Right atrium auricular region (tissue), 2 donors: ENCODE measurements at places on chromosomes 12 and 14.

- no peaks in the 10 kb centered on the region for H3K27me3 ChIP-seq
- H3K27ac ChIP-seq: peak overlapping the region; percentile 82
- peaks cover 45% of the 10 kb centered on the region for H3K4me1 ChIP-seq
These were observed 2.3 kb upstream of the ACVRL1 start for GRCh38 chr12:51904951-51905470.

- H3K36me3 ChIP-seq: no peaks in the 10 kb centered on the region
- no peak overlapping the region for H3K27ac ChIP-seq
- DNase-seq: no peak
- H3K27me3 ChIP-seq: no peaks in the 10 kb centered on the region
- H3K4me3 ChIP-seq: no peak overlapping the region
These were observed 91.2 kb downstream of the CEP128 start for GRCh38 chr14:80850197-80850814.

GRCh38 chr14:35687335-35687939 is 121.7 kb downstream of the RALGAPA1 start:
- H3K27me3 ChIP-seq: no peaks in the 10 kb centered on the region
- H3K36me3 ChIP-seq: peaks cover 26% of the 10 kb centered on the region
- no peak overlapping the region for H3K27ac ChIP-seq
- no peaks in the 10 kb centered on the region for H3K4me1 ChIP-seq
- no peak for DNase-seq

DNA sequence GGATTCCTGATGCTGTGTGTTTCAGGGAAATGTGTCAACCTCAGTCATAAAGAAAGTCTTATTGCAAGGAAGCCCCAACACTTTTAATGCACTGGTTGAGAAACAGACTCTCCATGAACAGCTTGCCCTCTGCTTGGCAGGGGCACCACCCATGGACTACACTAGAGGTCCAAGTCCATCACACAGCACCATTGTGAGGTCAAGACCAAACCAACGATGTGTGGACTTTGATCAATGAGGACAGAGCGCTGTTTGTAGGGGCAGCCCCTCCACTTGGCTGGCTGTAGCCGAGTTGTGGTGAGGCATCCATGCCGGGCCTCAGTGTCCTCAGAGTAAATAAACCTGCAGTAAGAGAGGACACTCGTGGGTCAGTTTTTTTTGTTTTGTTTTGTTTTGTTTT is 29.8 kb downstream of the ZFYVE21 start:
- H3K36me3 ChIP-seq: peaks cover 84% of the 10 kb centered on the region
- H3K4me1 ChIP-seq: no peaks in the 10 kb centered on the region
- H3K4me3 ChIP-seq: no peak overlapping the region
- H3K27me3 ChIP-seq: no peaks in the 10 kb centered on the region
- no peak for DNase-seq
